Frontal cortex (tissue), 4 donors: ENCODE measurements at places on chromosomes 2 and 18. TPM values are rescaled to one million over a fixed set of nuclear protein-coding genes. Genes with fewer than 3 reads are reported as not detected.

The UGT1A1 gene
- not detected for total RNA-seq

The ZNF892 gene
- total RNA-seq, result 29.8 TPM

The CTNNA2 gene
- total RNA-seq, result 182 TPM

The MYO7B gene
- under 0.01 TPM for total RNA-seq

The OXER1 gene
- total RNA-seq, result not detected

The PER2 gene
- 5.3 TPM for total RNA-seq

The SLC66A3 gene
- 7.3 TPM for total RNA-seq

The TTR gene
- total RNA-seq, result 0.82 TPM

The PTPRM gene
- total RNA-seq, result 102 TPM

The KCNK3 gene
- 4.1 TPM for total RNA-seq
